ENCODE measurements at places on chromosomes 6 and 20.
A peak's percentile ranks its signal among the peaks of the same experiment; 100 is the strongest.

DNA sequence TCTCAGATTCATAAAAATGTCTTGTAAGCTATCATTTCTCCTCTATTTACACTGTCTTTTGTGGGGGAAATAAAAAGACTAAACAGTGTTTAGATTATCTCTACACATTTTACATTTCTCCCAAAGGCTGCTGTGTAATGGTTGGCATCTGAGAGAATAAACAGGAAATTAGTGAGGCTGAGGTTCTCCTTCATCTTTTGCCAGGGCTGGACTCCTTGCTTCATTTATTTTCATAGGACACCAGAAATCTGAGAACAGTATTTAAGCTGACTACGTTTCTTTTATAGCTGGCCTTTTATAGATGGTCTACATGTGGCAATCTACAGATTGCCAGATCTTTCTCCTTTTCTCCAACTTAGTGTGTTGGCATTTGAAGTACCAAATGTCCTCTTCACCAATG lies 41.5 kb downstream of the PLCB4 start:
- no peak for DNase-seq

DNA sequence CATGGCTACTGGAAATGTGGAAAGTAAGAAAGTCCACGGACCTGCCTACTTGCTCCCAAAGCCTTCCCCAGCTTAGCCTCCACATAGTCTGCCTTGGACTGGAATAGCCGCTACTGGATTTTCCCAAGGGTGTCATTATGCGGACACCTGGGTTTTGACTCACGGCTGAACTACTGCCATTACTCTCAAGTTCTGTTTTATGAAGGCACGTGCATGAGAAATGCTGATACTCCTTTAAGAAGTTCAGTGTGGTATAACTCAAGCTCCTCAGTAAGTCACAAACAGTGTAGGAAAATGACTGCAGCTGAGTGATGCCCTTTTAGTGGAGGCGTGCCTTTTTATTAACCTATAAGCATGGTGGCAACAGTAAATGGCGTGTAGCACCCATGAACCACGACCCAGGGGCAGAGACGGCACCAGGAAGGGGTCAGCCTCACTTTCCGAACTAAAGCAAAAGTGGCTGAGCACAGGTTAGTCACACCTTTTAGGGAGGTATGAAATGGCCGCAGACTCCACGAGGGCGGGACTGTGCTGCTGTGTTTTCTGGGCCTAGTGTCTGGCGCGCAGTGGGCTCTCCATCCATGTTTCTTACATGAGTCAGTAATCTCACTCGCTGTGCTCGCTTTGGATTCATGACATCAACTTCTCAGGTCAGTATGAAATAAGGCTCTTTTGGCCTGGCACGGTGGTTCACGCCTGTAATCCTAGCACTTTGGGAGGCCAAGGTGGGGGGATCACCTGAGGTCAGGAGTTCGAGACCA lies 23.9 kb downstream of the PSMG4 start:
- no peak for DNase-seq

GRCh38 chr20:48847498-48848205 lies 19.9 kb upstream of the PREX1 start:
- no peak for DNase-seq

DNA sequence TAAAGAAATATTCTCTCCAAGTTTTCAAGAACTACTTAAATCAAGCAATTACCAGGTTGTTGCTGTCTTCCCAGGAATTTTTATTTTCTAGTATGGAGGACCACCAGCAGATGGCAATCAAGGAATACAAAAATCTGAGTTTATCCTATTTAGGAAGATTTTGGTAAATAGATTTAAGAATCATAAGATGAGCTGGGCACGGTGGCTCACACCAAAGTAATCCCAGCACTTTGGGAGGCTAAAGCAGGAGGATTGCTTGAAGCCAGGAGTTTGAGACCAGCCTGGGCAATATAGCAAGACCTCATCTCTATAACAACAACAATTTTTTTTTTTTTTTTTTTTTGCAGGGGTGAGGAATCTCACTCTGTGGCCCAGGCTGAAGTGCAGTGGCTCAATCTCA lies 19.3 kb upstream of the SEC63 start:
- peak; percentile 46 for DNase-seq

- no peak for DNase-seq
Measured at GRCh38 chr6:156849806-156850205, 72.6 kb downstream of the ARID1B start.

GRCh38 chr6:97282238-97282725 lies 734 bp downstream of the MMS22L start:
- no peak for DNase-seq

DNA sequence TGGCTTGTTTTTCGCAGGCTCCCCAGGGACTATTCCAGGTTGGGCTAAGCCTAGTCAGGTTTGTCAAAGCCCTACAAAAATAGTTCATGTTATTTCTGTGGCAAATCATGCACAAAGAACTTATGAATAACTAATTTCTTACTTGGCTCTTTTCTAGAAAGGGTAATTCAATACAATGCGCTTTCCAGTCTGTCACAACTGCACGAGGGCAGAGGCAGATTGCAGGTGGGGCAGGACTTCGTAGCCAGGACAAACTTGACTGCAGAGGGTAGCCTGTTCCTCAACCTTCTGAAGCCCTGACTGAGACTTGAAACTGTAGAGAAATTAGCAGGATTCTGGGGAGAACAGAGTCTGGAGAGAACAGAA lies 253.5 kb downstream of the QKI start:
- DNase-seq, result no peak

DNA sequence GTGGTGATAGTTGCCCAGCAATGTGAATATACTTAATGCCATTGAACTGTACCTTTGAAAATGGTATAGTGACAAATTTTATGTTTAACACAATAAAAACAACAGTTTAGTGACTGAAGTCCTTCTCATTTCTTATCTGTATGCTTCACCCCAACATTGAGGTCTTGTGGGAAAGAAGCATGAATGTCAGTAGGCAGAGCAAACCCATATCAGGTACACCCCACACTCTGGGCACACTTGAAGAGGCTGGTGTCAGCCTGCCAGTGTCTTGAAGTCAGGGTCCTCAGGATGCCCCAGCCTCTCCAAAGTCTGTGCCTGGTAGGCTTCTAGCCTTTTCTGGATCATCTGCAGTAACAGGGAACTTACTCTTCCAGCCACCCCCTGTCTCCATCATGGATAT lies 51.2 kb downstream of the CD164 start:
- DNase-seq, result no peak

DNA sequence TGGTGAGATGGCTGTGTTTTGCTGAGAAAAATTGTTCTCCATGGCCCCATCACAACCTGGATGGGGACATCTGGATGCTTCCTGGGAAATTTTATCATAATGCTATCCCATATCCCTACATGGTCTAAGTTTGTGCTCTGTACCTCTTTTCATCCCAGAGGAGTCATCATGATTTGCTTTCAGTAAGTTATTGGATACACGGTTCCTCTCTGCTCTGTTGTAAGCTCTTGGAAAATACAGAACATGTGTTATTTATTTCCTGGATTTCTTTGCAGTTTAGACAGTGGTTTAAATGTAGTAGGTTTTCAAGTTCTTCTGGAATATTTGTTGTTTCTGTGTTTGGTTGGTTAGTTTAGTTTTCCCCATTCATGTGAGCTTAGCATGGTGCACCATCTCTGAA lies 129.2 kb upstream of the ECI2 start:
- DNase-seq, result no peak

DNA sequence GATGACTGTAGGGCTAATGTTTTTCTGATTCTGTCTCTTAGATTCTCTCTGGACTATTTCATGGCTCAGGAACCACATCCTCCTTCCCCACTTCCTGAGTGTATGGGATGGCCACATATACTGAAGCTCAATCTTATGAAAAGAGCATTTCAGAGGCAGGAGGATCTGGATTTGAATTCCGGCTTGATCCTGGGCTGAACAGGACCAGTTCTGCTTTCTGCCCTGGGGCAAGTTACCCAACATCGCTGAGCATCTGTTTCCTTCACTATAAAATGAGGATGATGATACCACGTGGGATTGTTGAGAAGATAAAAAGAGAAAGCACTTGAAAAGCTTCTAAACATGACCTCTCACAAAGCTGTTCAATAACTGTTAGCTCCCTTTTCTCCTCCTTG lies 168.4 kb upstream of the TNFAIP3 start:
- peak; percentile 84 for DNase-seq

DNA sequence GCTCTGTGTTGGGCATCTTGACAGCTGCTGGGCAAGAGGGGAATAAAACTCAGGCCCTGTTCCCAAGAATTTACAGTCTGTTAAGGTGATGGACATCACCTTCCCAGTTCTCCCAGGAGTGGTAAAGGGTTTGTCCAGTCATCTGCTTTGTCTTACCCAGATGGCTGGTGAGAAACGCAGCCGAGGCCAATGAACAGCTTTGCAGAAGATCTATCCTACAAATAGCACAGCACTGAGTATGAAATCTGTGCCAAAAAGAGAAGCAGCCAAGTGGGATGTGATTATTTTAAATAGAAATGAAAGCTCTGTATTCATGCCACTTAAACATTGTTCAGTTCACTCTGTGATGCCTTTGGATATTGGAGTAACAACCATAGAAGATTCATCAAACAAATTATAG lies 132.7 kb upstream of the SLC22A16 start:
- no peak for DNase-seq

DNA sequence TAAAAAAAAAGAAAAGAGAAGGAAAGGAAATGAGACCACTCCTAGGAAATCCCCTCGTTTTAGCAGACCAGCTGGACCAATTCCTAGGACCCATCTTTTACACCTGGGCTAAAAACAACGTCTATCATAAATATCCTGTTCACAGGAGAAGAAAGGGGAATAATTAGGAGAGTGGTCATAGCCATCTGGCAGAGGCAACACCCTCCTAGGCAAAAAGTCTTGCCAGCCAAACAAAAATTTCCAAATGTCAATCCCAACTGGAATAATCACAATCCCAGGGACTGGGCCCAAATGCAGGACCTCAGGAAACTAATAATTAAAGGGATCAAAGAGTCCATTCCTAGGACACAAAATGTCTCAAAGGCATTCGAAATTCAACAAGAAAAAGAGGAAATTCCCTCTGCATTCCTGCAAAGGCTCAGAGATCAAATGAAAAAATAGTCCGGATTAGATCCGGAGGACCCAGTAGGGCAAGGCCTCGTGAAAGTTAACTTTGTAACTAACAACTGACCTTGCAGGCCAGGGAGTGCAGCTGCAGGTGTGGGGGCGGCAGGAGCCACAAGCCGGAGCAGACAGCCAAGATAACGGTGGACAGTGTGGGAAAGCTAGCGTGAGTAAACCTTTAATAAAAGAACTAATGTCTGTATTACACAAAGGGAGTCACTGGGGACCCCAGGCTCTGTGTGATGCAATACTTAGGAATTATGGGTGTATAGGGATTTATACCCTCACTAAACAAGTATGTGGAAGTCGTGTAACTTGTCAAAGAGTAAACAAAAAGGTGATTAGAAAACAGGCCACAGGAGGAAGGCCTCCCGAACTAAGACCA lies 11.7 kb downstream of the LCA5 start:
- no peak for DNase-seq

DNA sequence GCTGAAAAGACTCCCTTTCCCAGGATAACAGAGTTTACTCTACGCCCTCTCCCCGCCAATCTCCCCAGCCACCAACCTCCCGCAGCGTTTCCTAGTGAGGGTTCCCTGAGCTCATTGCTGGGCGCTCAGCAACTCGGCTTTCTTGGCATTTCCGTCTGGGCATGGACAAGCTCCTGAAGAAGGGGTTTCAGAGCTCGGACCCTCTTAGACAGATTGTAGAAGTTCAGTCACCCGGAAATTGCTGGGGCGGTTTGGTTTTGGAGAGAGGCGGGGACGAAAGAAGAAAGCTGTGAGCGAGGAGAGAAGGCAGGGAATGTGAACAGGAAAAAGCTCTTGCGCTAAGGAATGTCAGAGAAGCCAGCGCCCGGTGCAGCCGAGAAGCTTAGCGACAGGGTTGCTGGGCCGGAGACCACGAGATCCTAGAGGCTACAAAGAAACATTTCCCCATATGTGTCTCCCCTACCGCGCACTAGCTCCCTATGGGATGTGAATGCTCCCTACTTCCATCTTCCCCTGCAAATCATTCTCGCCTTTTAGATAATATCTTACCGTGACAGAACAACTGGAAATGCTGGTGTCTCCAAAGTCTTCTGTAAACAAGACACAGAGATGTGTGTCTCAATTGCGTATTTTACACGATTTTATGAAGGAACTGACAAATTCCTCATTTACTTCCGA lies 15.8 kb downstream of the POM121L2 start:
- no peak for DNase-seq

DNA sequence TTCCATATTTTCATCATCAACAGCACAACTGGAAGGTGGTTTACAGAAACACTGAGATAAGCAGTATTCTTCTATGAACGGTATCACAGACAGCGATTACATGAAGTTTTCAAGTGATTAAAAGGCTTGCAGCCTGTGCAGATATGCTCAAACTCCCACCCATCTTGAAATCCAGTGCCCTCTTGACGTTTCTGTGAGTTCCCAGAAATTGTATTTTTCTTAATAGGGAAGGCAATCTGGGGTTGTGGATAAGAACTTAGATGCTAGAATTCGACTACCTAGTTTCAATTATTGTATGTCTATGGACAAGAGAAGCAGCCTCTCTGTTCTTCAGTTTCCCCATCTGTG lies 290.3 kb downstream of the ZNF217 start:
- no peak for DNase-seq

DNA sequence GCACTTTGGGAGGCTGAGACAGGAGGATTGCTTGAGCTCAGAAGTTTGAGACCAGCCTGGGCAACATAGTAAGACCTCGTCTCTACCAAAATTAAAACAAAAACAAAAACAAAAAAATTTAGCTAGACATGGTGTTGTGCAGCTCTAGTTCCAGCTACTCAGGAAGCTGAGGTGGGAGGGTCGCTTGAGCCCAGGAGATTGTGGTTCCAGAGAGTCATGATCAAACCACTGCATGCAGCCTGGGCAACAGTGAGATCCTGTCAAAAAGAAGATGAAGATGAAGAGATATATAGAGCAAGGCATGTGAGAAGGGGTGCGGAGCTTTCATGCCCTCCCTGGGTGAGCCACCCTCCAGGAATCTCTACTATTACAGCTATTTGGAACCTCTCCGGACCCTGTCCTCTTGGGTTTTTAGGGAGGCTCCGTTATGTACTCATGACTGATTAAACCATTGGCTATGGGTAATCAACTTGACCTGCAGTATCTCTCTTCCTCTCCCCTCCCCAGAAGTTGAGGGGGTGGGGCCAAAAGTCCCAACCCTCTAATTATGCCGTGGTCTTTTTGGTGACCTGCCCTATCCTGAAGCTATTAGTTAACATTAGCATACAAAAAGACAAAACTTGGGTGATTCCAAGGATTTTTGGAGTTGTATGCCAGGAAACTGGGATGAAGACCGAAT lies 9.0 kb downstream of the POLH start:
- DNase-seq, result no peak

- DNase-seq, result peak; percentile 64
Measured at GRCh38 chr6:39865011-39865888, 69.0 kb downstream of the MOCS1 start.

- DNase-seq, result no peak
Measured at GRCh38 chr6:168024951-168025510, 27.6 kb downstream of the KIF25 start.

- DNase-seq, result no peak
Measured at GRCh38 chr6:28354688-28355554, 5.2 kb downstream of the ZKSCAN3 start.

GRCh38 chr20:214383-214782 lies 12.7 kb upstream of the DEFB129 start:
- DNase-seq, result no peak

GRCh38 chr20:25313593-25313992 lies 65.7 kb downstream of the PYGB start:
- peak; percentile 41 for DNase-seq

All from suppressor macrophage treated with lipopolysaccharide for 1 hour (primary cell).